ENCODE measurements at places on chromosomes 6 and 20.

DNA sequence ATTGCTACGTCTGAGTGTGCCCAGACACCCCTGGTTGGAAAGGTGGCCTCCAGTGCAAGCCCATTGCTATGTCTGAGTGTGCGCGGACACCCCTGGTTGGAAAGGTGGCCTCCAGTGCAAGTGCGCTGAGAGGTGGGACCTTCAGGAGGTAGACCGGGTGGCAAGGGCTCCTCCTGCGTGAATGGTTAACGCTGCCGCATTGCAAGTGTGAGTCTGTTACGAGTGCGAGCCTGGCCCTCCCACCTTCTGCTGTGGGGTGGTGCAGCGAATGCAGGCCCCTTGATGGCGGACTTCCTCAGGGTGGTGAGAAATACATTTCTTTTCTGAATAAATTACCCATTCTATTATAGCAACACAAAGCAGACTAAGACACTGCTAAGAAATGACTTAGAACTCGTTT, 208.8 kb downstream of the DLL1 start:
- DNase-seq: no peak

- DNase-seq: no peak
Observed at GRCh38 chr6:30129265-30130178, 6.4 kb upstream of the TRIM40 start.

GRCh38 chr20:19993958-19994669, 23.0 kb upstream of the NAA20 start:
- peak; percentile 67 for DNase-seq

GRCh38 chr20:45183084-45183483, 8.4 kb downstream of the PI3 start:
- no peak for DNase-seq

GRCh38 chr6:108714101-108714765, 134.0 kb upstream of the ARMC2 start:
- DNase-seq: peak; percentile 41

DNA sequence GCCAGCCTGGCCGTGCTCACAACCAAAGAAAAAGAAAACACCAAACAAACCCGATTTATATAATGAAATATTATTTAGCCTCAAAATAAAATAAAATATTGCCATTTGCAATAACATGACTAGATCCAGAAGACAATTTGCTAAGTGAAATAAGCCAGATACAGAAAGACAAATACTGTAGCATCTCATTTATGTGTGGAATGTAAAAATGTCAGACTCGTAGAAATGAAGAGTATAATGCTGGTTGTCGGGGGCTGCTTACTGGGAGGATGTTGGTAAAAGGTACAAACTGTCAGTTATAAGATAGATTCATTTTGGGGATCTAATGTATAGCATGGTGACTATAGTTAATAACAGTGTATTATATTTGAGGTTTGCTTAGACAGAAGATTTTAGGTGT, 269.7 kb downstream of the THBS2 start:
- DNase-seq: no peak

DNA sequence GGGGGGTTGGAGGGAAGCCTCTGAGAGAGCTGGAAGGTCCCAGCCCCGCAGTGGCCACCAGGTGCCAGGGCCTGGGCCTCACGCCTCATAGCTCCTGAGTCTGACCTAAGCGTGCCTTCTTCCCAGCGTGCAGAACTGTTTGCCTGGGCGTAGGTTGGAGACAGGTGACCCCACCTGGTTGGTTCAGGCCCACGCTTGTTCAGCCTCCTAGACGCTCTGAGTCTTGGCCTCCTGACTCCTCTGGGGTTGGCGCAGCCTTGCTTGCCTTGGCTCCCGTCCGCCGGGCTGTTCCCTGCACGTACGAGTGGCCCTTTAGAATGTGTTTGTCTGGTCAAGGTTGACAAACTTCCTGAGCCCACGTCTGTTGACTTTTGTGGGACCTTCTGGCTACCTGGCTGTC, 70.8 kb downstream of the EYA2 start:
- DNase-seq: no peak

DNA sequence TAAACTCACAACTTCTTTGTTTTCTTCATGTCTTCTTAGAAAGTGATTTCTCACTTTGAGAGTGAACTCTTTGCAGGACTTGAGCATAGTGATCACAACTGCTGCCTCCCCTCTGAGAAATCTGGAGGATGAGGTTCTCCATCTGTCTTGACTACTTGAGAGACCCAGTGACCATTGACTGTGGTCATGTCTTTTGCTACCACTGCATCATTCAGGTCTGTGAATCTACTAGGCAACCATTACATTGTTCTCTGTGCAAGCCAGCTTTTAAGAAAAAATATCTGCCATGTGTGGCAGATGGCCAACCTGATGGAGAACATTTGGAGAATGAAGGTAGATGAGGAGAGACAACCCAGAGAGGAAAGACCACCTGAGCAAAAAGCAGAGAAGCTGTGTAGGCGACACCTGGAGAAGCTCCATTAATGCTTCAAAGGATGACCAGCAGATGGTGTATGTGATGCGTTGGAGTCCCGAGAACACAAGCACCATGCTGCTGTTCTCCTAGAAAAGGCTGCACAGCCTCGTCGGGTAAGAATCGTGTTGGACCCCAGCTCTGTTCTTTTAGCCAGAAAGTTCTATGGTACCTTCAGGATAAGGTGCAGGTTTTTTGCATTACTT, 25.1 kb upstream of the TRIM26 start:
- no peak for DNase-seq

DNA sequence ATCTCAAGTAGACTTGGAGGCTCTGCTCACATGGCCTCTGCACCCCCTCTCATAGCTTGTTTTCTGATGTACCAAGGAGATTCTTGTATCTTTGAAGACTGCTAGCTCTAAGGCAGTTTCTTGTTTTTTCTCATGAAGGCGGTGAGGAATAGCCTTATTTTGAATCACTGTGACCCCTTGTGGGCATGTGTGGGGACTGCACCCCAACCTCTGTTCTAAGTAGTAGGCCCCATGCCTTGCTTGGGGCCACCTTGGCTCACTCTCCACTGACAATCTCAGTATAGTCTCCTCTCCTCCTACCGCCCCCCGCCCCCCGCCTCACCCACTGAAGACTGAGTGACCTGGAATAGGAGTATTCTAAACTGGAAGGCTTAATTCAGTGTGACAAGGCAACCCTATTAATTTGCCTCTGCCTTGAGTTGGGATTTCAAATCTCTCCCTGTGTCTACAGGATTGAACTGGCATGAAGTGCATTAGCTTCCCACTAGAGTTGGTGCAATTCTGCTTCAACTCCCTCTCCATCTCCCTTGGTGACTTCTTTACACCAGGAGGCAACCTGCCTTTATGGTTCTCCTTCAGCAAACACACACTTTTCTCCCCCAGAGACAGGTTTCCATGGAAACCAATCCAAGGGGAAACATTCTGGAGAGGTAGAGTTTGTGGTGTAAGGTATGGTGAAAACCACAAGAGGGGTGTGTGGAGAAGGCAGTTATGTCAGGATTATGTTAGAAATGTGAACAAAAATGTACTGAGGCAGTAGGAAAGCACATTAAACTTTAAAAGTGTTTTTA, 75.4 kb upstream of the ECI2 start:
- peak; percentile 69 for DNase-seq

- peak; percentile 93 for DNase-seq
Observed at GRCh38 chr6:4313044-4313686, 177.8 kb upstream of the ECI2 start.

- DNase-seq: no peak
Observed at GRCh38 chr6:116329156-116329555, 41.6 kb upstream of the DSE start.

GRCh38 chr20:55632592-55632991, 372.7 kb downstream of the CBLN4 start:
- no peak for DNase-seq

DNA sequence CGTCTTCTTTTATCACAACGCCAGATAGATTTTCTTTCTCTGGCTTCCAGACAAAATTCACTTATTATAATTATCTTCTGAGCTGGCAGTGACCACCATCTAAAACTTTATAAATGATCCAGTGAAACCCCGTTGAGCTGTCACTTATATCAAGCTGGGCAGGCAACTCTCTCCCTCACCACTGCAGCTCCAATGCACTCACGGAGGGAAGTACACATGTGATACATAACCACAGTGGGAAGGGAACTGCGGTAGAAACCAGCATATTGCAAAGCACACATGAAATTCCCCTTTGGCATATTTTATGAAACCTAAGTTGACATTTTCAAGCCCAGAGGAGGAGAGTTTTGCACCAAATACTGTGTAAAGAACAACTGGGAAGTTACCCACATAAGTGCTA, 536.9 kb downstream of the HACE1 start:
- no peak for DNase-seq

GRCh38 chr20:37745553-37745952, 51.7 kb downstream of the CTNNBL1 start:
- DNase-seq: no peak

- no peak for DNase-seq
Observed at GRCh38 chr6:105775095-105775494, 311.0 kb upstream of the PRDM1 start.

DNA sequence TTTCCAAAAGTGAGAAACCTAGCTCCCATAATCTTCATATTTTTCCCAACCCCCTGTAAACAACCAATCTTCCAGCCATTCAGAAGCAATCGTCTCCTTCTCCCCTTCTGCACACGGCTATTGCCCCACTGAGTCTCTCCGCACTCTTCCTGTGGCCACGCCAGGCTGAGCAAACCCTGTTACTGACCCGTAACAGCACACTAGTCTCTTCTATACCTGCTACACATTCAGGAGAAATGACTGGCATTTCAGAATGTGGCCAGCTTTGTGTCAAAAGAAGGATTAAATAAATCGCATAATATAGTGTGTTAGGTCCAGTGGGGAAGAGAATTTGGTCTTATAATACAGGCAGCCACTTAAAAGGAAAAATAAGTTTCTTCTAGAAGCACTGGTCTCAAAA, 41.4 kb downstream of the ECT2L start:
- DNase-seq: no peak

GRCh38 chr6:154341871-154342270, 14.7 kb downstream of the IPCEF1 start:
- no peak for DNase-seq

- peak; percentile 93 for DNase-seq
Observed at GRCh38 chr6:17714879-17715851, 8.4 kb upstream of the NUP153 start.

GRCh38 chr20:34968042-34968775, 12.5 kb downstream of the MYH7B start:
- no peak for DNase-seq

DNA sequence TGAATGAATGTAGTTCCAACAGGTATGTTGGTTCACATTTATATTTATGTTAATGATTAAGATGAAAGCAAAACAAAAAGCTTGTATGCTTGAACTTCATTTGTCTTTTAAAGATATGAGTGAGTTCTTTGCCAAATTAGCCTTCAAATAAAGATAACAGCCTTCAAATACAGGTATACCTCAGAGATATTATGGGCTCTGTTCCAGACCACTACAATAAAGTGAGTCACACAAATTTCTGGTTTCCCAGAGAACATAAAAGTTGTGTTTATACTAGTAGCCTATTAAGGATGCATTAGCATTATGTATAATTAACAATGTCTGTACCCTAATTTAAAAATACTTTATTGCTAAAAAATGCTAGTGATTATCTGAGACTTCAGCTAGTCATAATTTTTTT, 245.3 kb upstream of the MAN1A1 start:
- DNase-seq: no peak

DNA sequence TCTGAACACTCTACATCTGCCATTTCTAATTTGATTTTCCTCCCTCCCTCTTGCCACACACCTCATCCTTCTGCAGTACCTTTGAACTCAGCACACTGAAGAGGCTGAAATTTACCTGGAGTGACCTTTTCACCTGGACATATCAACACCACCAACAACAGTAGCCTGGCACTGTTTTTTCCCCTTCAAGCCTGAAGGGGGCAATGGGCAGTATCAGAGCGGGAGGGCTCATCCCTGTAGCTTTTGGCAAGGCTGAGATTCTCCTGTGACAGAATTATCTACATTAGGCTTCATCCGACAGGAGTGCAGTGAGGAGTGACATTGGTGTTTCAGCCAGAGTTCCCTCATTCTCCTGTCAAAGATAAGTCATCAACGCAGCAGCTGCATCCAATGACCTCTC, 312.8 kb upstream of the SPTLC3 start:
- no peak for DNase-seq

DNA sequence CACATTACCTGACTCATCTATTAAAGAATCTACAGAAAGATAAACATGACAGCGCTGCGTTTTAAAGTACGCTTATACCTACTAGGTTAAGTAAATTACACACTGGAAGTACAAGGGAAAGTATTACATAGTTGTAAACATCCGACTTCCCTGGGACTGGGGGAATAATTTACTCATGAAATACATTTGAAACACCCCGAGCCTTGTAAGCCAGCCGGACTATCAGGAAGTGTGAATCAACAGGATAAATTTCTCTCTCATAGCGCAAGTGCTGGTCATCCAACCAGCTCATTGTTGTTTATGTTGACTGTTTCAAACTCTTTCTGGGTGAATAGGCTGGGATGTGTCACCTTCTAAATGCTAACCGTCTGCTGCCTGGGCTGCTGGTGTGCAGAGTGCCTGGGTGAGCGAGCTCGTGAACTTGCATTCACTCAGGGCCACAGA, 4.9 kb downstream of the BMP6 start:
- DNase-seq: peak; percentile 70

DNA sequence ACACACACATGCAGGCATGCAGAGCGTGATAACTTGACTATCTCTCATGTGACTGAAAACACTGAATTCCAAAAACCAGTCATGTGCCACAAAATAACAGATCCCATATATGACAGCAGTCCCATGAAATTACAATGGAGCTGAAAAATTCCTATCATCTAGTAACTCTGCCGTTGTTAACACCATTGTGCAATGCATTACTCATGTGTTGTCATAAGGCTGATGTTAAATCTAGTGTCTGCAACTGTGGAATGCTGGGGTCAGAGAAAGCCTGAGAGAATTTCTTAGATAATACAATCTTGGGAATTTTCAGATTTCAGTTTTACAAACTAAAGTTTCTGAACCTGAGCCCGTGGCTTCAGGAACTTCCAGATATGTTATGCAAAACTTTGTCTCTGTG, 70.2 kb downstream of the LYRM4 start:
- DNase-seq: peak; percentile 83

- DNase-seq: peak; percentile 23
Observed at GRCh38 chr6:119781365-119781764, 431.8 kb upstream of the MAN1A1 start.
